ENCODE measurements at places on chromosomes 4 and X. TPM values are rescaled to one million over a fixed set of nuclear protein-coding genes. Genes with fewer than 3 reads are reported as not detected.

DNA sequence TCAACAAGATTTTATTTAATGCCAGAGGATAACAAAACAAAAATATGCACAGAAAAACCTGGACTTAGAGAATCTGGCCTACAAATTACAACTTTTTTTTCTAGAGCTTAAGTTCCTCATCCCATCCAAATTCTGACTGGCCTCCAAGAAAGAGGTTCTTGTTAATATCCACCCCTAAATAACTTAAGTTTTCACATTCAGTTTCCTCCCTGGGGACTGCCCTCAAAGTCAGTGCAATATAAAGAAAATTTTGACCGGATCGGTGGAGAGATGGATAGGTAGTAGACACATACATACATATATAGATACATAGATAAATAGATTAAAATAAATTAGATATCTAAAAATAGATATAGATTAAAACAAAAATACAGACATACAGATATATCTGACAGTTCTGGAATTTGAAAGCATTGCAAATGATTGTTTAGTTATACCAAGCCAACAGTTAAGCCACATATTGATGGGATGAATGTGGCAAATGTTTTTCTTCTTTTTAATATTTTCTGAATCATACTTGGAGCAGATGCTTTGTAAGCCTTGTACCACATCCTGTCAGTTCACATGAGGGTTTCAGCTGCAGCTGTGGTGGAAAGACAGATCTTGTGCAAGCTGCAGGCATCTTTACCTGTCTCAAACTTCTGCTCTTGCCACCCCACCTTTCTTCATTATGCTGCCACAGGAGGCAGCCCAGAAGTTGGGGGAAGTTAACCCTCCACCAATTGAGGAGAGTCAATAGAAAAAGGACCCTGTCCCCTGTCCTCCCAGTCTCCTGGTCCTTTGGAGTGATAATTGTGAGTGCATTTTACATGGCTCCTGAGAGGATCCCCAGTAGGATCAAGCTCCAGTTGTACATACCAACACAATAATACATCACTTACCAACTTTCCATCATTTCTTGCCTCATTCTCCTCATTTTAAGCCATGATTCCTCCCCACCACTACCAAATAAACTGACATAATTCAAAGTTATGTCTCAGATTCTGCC is 58.5 kb upstream of the PRDM8 start:
- DNase-seq: peak; percentile 54

- DNase-seq: no peak
Observed at GRCh38 chr4:147482281-147482680, 1.4 kb downstream of the EDNRA start.

- DNase-seq: no peak
Observed at GRCh38 chr4:65589921-65590320, 80.4 kb downstream of the EPHA5 start.

DNA sequence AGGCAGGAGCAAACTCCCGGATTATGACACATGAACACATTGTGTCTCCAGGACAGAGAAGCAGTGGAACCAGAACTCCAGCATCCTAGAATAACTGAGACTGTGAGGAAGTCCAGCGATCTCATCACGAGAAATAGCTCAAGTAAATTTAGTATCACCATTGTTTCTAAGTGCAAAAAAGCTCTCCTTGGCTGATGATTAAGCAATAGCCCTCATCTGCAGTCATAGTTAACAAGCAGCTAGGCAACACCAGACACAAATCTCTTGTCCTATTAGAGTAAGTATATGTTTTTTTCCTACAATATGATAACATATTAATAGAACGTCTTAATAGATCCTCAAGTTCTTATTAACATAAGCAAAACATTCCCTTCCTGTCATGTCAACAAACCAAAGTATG is 2.4 kb upstream of the CFAP299 start:
- no peak for DNase-seq

DNA sequence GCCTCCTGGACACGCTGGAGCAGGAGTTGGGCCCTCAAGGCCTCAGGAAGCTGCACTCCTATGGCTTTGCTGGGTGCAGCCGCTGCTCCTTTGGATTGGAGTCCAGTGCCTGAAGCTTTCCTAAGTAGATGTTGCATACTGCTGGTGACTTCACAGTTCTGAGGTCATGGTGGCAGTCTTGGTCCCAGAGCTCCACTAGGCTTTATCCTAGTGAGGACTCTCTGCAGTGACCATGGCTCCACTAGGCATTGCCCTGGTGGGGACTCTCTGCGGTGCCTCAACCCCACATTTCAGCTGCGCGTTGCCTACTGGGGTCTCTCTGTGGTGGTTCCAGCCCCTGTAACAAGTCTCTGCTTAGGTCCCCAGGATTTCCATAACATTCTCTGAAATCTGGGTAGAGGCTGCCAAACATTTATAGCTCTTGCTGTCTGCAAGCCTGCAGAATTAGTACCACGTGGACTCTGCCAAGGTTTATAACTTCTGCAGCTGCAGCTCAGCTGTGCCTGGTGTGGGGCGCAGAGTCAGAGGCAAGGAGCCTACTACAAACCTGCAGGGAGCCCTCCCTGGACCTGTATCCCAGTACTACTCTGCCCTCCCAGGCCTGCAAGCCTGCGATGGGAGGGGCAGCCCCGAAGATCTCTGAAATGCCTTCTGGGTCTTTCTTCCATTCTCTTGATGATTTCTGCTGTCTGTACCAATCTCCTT is 46.0 kb upstream of the NFKB1 start:
- no peak for DNase-seq

- DNase-seq: no peak
Observed at GRCh38 chr4:74490736-74491135, 45.8 kb downstream of the AREG start.

HOPX gene
- 60.2 TPM for total RNA-seq

DNA sequence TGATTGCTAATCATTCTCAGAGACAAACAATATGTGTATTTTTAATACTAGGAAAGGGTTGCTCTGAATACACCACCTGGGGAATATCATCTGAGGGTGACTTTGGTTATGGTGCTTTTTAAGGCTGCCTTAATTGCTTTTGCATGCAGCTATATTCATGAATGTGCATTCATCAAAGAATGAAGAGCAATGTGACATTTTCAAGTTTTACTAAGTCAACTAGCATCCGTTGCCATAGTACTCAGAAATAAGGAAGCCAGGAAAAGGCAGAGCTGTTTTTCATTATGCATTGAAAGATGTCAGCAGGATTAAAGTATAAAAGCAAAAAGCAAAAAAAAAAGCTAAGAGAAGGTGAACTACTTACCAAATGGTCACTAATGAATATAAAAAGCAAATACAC is 67.4 kb upstream of the PCDH18 start:
- no peak for DNase-seq

DNA sequence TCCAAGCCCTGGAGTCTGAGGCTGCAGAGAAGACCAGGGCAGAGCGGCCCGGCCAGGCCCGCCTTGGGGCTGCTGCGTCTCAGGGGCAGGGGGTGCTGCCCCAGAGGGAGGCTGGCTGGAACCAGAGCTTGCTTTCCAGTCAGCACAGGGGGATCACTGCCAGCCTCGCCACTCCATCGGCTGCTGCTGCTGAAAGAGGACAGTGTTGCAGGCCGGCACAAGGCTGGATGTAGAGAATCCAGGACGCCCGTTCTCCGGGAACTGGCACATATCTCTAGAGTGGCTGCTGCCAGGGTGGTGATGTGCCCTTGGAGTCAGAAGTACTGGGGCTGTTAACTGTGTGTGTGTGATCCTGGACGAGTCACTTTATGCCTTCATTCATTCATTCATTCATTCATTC is 31.9 kb upstream of the SORCS2 start:
- DNase-seq: no peak

PRDM8 gene
- 1.1 TPM for total RNA-seq

DNA sequence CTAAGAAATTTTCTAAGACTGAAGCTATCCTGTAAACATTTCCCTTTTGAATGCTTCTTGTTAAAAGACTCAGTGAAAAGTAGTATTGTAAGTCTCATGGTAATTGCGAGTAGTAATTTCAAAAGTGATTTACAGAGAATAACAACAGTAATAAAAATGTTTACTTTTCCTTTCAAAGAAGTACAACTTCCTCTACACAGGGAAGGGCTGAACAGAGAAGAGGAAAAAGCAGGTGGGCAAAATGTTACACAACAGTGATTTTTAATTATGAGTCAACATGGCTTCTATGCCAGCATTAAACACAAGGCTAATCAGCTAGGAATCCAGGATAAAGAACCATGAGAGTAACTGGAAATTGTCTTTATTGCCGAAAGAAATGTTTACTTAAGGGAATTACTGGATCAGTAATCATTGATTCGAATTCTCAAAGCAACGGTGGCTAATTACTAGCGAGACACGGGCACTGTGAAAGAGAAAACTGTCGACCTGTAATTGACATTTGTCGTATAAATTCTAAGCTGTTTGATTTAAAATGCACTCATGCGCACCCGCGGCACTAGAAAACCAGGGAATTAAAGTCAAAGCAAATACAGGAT is 15.4 kb downstream of the UTP3 start:
- DNase-seq: no peak

ATP6AP2 gene
- total RNA-seq: 70.3 TPM

GRCh38 chr4:125582302-125582701 is 267.5 kb downstream of the FAT4 start:
- DNase-seq: no peak

PAGE4 gene
- total RNA-seq: not detected

GRCh38 chr4:26157541-26157940 is 163.3 kb upstream of the RBPJ start:
- no peak for DNase-seq

DNA sequence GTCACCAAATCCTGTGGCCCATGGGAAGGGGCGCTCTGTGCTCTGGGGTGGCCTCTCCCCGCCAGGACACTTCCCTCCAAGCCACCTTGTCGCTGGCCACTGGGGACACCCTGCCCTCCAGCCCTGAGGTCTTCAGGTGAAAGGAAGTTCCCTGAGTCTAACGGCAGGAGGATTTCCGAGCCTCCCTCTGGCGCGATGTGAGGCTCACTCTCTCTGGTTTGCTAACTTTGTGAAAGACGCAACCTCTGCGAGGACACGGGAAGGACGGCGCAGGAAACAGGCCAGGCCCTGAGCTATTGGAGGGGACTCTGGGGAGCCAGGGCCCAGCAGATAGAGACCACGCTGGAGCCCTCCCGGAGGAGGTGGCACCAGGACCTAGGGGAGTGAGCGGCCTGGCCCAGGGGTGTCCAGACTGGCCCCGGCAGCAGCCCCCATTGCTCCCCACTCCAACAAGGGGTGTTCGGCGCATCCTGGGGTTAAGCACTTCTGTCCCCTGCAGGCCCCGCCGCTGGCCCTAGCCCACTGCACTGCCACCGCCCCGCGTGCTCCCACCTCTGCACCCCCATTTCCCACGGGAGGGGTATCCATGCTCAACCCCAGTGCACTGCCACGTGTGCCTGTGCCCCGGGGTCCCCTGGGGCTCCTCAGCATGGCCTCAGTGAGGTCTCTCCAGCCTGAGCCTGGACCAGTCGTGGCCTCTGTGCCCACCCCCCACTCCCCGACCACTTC is 72.2 kb upstream of the MXD4 start:
- no peak for DNase-seq

NCAPG gene
- 58.2 TPM for total RNA-seq

FDCSP gene
- total RNA-seq: not detected

DNA sequence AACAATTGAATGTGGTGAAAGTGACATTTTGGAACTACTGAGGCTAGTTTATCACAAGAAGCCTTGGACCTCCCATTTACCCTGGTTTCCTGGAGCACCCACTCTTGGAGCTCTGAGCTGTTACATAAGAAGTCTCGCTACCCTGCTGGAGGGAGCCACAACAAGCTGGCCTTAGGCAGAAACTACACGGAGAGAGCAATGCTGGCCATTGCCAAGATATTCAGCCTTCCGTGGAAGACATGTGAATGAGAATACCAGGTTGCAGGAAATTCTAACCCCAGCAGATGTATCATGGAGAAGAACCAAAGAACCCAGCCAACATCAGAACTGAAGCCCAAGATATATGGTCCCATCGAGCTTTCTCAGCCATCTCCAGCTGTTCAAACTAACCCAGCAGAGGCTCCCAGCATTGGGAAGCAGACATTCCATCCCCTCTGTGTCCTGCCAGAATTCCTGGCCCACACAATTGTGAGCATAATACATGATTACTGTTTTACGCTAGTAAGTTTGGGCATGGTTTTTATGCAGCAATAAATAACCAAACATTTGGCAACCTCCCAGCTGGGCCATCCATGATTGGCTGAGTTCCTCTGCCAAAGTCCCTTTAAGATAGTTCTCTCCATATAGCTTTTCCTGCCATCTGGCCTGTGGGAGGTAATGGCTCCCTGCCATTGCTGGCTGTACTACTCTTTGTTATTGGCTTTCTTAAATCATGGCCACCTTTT is 17.9 kb upstream of the PDE5A start:
- DNase-seq: no peak

PDGFRA gene
- not detected for total RNA-seq

GRCh38 chr4:179624768-179625181 is 2182.5 kb upstream of the AGA start:
- no peak for DNase-seq

GRCh38 chr4:41466249-41466648 is 71.7 kb upstream of the LIMCH1 start:
- DNase-seq: no peak

- no peak for DNase-seq
Observed at GRCh38 chrX:77446029-77446585, 1.1 kb upstream of the FGF16 start.

FAM133A gene
- not detected for total RNA-seq

DNA sequence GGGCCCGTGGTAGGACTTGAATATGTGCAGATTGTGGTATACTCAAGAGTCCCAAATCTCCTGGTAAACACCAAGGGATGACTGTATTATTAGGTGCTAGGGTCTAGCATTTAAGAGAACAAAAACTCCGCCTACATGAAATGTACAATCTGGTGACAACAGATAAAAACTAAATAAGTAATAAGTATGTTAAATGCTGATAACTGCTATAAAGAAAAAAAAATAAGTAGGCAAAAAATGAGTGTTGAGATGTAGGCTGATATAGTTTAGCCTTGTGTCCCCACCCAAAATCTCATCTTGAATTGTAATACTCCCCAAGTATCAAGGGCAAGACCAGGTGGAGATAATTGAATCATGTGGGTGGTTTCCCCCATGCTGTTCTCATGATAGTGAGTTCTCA is 23.4 kb downstream of the OTUD4 start:
- no peak for DNase-seq

- DNase-seq: no peak
Observed at GRCh38 chrX:6852869-6853268, 294.6 kb upstream of the STS start.

GRCh38 chrX:22300130-22300529 is 27.4 kb downstream of the CBLL2 start:
- DNase-seq: no peak

POLR2B gene
- total RNA-seq: 153 TPM

DNA sequence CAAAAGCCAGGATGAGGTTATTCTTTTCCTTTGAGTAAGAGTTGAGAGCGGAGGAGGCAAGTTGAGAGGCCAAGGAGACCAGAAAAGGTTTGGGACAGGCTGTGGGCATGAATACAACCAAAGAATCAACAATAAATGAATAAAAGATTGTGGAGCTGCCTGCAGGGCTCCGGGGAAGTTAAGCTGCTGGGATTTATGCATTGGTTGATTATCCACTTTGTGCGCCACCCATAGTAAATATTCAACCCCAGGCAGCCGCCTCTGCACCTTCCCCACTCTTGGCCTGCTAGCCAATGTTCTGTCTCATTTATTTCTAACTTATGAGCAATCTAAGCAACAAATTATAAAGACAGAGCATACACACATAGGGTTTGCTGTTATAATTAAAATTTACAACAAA is 28.2 kb upstream of the IGSF1 start:
- no peak for DNase-seq

BTK gene
- 0.25 TPM for total RNA-seq
